ENCODE measurements at places on chromosomes 3 and 15.

GRCh38 chr3:80533553-80533952 lies 765.8 kb upstream of the ROBO1 start:
- DNase-seq, result no peak

DNA sequence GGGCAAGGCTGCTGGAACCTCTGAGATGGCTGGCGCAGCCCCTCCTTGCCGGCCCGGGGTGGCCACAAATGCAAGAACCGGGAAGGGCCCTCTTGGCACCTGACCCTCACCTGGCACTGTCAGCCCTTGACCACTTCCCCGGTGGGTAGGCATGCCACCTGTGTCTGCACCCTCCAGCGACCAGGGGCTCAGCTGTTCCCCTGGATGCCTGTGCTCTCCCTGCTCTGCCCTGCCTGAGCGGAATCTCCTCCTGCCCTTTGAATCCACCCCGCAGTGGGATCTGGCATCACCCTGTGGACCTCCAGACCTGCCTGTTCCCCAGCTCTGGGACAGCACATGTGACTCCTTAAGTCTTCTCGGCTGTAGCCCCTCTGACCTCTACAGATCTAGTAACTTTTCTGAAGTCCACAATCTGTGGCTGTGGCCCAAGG lies 26.1 kb upstream of the FGD5 start:
- no peak for DNase-seq

GRCh38 chr15:85408270-85408746 lies 27.9 kb downstream of the AKAP13 start:
- DNase-seq, result no peak

- no peak for DNase-seq
Measured at GRCh38 chr3:142987080-142987700, 14.2 kb upstream of the U2SURP start.

- DNase-seq, result no peak
Measured at GRCh38 chr15:41692049-41692448, 31.8 kb downstream of the MGA start.

DNA sequence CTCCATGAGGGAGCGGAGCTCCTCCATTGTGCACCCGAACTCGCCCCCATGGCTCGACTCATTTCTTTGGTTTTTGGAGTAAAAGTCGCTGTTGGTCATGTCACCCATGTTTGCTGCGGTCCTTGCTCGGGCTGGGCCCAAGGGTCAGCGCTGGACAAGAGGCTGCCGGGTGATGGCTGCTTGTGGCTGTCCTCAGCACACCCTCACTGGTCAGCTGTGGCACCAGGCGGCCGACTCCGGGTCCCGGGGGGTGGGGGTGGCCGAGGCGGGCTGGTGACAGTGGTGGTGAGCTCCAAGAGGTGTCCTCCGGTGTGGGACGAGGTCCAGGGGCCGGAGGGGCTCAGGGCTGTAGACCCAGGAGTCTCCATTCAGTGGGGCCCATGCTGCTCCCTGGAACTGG lies 56.0 kb downstream of the ATP2B2 start:
- no peak for DNase-seq

DNA sequence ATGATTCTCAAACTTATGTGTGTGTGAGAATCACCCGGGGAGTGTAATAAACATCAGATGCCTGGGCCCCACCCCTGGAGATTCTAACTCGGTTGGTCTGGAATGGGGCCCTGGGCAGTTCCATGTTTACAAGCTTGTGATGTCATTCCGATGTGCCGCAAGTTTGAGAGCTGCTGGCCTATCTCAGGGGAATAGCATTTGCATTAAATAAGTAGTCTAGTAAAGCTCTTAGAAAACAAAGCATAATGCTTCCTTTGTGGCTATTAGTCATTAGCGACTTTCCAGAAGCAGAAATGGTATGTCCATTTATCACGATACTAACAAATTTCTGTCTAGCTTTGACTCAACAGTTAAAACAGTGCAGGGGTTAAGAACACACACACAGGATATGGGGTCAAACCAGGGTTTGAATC lies 20.9 kb downstream of the PGBD4 start:
- DNase-seq, result no peak

GRCh38 chr15:78147566-78147965 lies 1.6 kb upstream of the IDH3A start:
- DNase-seq, result no peak

- DNase-seq, result no peak
Measured at GRCh38 chr3:134214239-134214638, 36.4 kb downstream of the RYK start.

DNA sequence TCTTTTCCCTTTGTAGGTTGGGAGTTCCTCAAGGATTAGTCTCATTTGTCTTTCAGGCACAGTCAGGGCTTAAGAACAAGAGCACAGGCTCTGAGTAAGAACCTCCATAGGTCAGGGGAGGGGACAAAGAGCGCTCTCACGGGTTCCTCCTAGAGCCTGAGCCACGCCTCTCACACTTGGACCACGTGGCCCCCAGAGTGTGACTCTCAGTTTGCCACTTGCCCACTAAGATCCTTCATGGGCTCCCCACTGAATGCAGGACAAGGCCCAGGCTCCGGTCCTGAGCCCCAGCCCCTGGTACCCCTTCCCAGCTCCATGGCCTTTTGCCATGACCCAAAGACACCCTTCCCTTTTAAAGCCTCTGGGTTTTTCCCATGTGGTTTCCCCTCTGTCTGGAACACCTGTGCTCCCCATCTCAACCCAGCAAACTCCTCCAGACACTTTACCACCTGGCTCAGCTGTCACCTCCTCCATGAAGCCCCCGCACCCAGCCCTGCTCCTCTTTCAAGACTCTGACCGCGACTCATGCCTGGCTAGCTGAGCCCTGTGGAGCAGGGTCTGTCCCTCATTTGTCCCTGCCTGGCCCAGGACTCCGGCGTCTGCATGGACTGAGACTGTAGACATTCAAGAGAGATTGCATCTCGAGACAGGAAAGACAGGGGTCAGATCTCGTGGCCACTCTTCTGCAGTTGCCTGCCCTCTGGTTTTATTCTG lies 32.7 kb downstream of the IQSEC1 start:
- no peak for DNase-seq

- no peak for DNase-seq
Measured at GRCh38 chr15:53414167-53414566, 345.3 kb downstream of the WDR72 start.

DNA sequence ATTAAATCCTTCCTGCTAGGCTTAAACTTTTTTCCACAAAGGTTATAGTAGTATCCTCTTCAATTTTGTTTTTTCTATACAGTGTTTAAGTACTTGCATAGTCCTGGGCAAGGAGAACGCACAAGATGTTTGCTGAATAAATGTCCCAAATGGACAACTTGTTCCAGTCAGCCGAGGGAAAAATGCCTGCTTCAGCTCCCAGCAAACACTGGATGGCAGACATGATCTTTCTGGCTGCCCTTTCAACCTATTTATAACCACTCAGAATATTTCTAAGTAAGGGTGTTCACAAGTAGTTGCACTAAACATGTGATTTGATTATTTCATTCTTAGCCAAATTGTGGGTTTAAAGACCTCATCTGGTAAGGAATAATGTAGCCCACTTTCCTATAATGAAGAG lies 29.8 kb downstream of the GNB4 start:
- no peak for DNase-seq

GRCh38 chr15:39665629-39666250 lies 84.9 kb downstream of the THBS1 start:
- DNase-seq, result no peak

DNA sequence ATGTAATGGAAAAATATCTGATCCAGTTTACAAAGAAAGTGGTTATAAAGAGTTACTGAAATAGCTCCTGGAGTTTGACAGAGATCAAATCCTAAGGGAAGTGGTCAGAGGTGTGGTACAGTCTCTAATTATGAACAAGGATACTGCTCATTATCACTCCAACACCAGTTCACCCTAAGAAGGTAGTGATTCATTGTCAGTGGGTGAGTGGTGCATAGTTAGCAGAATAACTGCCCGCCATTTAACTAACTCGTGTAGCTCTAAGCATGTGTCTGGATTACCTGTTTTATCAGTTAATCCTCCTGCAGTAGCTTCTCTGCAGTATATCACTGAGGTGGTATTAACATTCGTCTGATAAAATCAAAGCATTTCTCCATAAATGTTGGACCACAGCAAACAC lies 700.1 kb downstream of the NLGN1 start:
- no peak for DNase-seq

DNA sequence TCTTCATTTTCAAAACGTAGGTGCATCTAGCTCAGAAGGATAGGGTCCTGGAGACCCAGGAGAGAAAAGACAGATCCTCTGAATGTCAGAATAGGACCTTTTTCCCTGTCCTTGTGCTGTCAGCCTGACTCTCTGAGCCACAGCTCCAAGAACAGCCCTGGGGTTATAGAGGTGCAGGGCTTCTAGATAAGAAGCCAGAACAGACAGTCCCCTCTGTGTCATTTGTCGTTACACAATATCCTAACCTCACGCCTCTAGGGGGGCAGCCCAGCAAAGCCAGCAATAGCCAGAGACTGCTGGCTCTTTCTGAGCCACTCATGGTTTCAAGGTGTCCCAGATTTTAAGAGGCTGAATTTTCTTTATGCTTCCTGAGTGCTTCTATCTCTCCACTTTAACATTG lies 153.2 kb upstream of the THBS1 start:
- DNase-seq, result no peak

DNA sequence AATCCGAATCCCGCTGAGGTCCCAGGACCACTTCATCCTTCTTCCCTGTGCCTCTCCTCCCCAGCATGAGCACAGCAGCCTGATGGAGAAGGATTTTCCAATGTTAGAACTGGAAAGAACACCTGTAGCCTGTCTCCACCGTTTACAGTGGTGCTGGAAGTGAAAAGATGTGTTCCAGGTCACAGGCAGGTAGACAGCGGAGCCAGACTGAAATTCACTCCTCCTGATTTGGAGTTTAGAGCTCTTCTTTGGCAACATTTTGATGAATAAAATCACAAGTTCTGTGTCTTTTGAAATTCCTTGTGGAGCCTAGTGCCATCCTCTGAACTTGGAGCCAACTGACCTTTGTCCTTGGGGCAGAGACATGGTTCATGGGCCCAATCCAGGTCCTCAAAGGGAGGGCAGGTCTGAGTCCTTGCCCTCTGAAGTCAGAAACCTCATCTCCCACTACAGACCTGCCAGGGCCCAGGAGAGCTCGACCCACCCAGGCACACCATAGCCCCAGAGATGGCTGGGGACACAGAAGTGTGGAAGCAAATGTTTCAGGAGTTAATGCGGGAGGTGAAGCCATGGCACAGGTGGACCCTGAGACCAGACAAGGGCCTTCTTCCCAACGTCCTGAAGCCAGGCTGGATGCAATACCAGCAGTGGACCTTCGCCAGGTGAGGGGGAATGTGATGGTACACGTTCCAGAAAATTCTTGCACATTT lies at the start of gene RTP3:
RTP3 (plus strand) TSS at position 421 of the 710 bp plus-strand sequence; CDS start at position 508, 87 bp downstream.
- DNase-seq, result no peak

DNA sequence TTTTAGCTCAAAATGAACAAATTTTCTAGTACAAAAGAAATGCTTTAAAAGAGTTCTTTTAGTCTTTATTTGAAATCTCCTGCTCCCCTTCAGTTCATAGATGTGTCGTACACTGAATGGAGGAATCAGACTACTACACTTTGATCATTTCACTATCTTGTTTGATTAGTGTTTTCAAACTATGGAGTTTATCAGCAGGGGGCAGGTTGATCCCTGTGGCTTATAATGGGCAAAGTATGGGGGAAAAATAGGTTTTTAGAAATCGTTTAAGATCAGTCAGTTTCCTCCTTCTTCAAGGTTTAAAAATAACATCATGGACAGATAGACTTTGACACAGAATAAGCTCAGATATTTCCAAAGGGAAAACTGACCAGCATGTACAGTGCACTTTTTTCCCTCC lies 701.7 kb downstream of the CADM2 start:
- no peak for DNase-seq

DNA sequence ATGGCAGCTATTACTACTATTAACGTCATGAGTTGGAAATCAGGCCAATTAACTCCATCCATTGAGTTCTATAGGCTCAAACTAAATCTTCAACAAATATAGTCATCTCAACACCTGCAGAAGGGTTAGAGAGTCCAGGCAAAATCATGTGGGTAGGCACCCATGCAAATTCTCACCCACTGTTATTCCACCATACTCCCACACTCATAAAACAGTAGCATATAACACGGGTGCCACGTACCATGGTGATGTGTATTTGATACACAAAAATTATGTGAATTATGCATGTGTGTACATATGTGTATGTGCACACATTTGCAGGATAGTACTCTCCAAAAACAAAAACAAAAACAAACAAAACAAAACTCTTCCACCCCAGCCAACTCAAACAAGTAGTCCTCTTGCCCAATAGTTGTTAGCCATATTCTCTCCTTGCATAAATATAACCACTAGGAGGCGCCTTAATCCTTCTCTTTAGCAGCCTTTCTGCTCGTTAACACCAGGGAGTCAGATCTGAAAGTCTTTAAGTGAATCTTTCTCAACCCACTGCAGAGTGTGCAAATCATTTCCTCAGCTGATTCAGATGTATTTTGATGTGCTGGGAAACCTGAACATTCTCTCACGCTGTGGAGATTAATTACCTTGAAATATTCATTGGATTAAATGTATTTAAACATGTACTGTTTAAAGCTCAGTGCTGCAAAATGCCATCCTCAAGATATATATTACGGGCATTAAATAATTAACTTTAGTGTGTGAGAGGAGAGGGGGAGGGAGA lies 38.0 kb upstream of the COPB2 start:
- no peak for DNase-seq

GRCh38 chr3:48429960-48430707 lies at the start of gene PLXNB1:
PLXNB1 (minus strand) TSS chr3:48430086; CDS start chr3:48424611, 5,475 bp downstream.
- DNase-seq, result no peak

GRCh38 chr3:141227752-141228151 lies 3.9 kb upstream of the PXYLP1 start:
- no peak for DNase-seq

GRCh38 chr3:76943058-76943457 lies 96.8 kb upstream of the ROBO2 start:
- no peak for DNase-seq

DNA sequence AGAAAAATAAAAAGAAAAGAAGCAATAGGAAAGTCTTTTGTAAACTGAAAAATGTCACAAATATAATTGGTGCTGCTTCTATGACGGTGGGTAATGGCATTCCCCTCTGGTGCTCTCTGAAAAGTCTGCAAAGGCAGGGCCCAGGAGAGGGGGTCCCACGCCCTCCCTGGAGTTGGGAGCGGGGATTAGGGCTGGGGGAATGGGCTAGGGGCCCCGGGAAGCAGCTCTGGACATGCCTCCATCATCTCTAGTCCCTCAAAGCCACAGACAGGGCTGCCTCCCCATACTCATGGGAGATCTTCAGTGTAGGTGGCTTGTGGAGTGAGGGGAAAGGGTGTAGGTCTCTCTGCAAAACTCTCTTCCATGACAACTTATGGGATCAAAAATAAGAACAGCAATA lies 7.8 kb upstream of the RHCG start:
- DNase-seq, result no peak

DNA sequence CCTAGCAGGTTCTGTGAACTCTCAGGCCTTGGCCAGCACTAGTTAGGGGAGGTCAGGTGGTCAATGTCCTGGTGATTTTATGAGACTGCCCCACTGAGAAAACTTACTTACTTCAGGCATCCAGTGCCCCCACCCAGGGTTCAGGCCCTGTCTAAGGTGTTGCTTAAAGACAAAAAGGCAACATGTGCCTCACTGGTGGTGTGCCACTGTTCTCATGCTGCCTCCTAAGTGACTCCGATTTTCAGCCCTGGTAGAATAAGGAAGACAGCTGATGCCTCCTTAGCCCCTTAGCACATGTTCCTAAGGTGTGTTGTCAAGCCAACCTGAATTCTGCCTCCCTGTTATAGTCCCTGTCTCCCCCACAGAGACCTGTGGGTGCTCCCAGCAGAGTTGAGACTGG lies 5.3 kb downstream of the RBM15B start:
- no peak for DNase-seq

GRCh38 chr3:111989061-111989678 lies 9.6 kb upstream of the TAGLN3 start:
- DNase-seq, result no peak

- no peak for DNase-seq
Measured at GRCh38 chr15:40439960-40440742, 602 bp upstream of the BAHD1 start.
